DMS79 treated with DMSO at 0.1 percent for 48 hours (cell line): ENCODE measurements at places on chromosomes 3 and 15.

DNA sequence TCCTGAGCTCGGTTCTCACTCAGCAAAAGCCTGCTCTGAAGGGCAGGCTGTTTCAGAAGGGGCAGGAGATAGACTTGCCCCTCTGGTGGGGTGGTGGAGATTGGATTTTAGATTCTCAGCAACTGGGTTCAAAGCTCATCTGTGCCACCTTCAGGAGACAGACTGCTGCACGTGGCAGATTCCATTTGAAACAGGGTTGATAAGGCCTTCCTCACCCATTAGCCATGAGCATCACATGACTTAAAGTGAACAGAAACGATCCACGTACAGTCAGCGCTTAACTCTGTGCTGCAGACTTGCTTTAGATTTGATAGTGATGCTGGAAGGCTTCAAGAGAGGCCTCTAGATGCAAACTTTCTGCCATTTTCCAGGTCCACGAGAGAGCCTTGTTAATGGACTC is 35.0 kb upstream of the MGLL start:
- peak; percentile 8 for DNase-seq

GRCh38 chr3:79514069-79514468 is 253.7 kb downstream of the ROBO1 start:
- no peak for DNase-seq

- DNase-seq, result no peak
Measured at GRCh38 chr3:111690242-111690641, 95.1 kb upstream of the ZBED2 start.

GRCh38 chr3:64642327-64643151 is 45.3 kb downstream of the ADAMTS9 start:
- no peak for DNase-seq

- DNase-seq, result no peak
Measured at GRCh38 chr15:22226034-22226790, 145.9 kb downstream of the OR4M2 start.

DNA sequence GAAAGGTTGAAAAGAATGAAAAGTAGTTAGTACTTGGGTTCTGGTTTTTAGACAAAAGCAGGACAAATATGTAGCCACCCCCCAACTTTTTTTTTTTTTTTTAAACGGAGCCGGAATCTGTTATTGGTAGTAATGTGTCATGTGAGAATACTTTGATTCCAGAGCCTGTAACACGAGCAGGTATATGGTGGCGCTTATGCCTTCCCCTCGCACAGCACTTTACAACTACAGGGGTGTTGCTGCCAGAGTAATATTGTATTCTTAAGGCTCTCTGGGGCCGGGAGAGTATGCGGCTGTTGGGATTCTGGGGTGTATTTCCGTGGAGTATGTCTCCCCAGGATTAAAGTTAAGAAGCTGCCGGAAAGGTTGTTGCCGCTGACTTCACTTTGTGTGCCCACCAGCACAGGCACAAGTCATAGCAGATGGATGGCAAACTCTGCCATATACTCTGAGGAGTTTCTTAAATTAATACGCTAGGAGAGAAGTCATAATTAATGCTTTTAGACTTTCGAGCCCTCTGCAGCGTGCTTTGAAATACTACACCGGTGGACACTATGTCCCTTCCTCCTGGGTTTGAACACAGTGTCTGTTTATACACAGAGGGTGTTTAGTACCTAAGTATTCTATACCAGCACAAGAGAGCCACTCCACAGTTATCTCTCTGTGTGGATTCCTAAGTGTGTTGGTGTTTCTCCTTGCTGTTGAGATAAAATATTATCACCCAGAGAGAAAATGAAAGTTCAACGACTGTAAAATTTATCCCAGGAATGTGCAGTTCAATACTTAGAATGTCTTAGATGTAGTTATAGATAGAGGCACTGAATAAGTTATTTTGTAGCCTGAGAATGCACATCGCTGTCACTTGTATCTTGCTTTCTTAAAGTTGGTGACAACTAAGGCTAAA is 1.4 kb downstream of the MBNL1 start:
- DNase-seq, result peak; percentile 70

GRCh38 chr15:52146776-52147175 is 34.2 kb upstream of the BCL2L10 start:
- DNase-seq, result no peak

- peak; percentile 25 for DNase-seq
Measured at GRCh38 chr3:126476166-126477060, 722 bp upstream of the ZXDC start.

DNA sequence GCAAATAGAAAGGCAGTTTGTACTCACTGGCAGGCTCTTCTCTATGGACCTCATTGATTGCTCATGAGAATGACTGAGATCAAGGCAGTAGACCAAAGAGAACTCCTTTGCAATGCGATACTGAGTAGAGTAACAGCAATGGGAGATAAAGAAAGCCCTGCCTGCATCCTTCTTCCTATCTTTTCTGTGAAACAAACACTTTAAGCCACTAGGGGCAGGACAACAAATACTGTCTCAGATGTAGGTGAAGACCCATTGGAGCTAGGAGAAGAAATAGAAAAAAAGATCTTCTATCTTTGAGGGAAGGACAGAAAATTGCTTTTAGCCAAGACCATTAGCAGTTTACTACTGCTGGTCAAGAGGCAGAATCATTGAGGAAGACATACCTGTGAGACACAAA is 117.6 kb upstream of the IGSF10 start:
- no peak for DNase-seq

- DNase-seq, result no peak
Measured at GRCh38 chr3:181773921-181774320, 62.2 kb downstream of the SOX2 start.

- no peak for DNase-seq
Measured at GRCh38 chr15:35926007-35926380, 380.0 kb upstream of the DPH6 start.

DNA sequence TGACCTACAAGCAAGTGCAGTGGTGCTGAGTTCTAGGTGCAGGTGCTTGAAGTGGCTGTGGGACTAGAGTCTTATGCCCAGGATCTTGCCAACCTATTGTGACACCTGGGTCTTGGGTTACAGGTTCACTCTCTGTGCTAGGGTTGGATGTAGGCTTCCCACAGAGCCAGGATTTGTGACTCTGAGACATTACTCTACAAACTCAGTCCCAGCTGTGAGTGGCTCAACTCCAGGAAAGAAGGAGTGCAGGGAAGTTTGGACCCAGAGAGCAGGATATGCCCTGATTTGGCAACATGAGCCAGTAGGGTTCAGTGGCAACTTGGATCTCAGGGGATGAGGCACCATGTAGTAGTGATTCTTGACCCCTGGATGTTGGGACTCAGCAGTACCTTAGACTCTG is 182.2 kb downstream of the LPP start:
- no peak for DNase-seq

DNA sequence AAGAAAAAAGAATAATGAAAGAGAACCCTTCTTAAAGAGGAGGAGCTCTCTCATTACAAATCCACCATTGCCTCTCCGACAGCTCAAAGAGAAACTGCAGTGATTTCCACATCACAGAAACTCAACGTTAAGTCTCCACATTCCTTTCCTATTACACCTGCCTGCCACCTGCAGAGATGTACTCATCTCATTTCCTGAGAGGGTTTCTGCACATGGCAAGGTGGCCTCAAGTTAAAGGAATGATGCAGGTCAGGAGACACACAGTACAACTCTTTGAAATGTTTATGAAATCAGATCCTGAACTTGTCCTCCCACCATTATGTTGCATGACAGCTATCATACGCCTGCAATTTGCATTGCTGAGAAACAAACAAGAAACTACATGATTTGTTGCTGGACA is 458.4 kb upstream of the ADAMTS9 start:
- DNase-seq, result no peak

DNA sequence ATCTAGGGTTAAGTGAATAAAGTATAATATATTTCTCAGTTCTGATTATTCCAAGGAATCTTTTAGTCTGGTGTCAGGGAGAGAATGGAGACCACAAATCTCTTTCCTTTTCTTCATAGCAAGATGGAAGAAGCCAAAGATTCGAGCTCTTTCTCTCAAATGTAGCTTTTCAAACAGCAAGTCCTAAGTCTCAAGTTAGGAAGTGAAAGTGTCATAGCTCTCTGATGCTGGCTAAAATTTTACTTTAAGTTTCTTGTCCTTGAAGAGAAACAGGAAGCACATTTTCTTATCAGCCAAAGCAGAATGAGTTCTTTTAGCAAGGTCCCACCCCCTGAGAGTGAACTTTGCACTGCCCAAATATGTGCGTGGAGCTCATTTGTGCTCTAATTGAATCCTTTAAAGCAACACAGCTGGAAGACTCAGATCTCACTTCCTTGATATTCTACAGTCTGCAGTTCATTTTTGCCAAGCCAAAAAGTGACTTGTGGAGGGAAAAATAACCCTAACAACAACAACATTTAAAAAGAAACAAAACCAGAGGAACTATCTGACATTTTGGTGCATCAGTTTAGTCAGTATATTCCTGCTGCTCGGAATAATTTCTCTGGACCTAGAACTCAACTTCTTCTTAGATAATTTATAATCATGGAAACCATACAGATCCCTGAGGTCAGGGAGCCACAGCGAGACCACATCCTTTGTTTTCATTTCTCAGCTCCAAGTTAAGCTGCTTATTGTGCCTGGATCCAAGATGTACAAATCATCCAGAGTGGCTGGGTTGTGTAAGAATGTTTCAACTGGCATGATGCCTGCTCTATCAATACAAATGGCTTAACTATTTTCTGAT is 238.7 kb upstream of the P2RY1 start:
- no peak for DNase-seq

GRCh38 chr15:96334017-96334704 is 3.7 kb downstream of the NR2F2 start:
- DNase-seq, result no peak

DNA sequence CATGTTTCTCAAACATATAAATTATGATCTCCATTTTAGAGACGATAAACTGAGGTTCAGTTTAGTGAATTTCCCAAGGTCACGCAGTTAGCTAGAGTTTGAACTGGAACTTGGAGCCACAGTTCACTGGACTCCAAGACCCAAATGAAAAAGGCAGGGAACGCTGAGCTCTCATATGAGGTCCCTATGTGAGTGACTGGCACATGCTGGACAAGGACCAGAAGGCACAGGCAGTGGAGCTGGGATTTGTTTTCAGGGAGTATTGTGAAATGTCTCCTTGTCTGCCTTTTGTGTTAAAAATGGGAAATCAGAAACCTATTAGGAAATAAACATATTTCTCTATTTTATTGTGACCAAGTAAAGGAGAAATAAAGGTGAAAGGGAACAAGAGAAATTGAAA is 63.5 kb downstream of the MESD start:
- no peak for DNase-seq

GRCh38 chr3:67289626-67290025 is 291.5 kb downstream of the KBTBD8 start:
- DNase-seq, result no peak

- DNase-seq, result no peak
Measured at GRCh38 chr15:29449136-29449535, 179.5 kb upstream of the NSMCE3 start.

DNA sequence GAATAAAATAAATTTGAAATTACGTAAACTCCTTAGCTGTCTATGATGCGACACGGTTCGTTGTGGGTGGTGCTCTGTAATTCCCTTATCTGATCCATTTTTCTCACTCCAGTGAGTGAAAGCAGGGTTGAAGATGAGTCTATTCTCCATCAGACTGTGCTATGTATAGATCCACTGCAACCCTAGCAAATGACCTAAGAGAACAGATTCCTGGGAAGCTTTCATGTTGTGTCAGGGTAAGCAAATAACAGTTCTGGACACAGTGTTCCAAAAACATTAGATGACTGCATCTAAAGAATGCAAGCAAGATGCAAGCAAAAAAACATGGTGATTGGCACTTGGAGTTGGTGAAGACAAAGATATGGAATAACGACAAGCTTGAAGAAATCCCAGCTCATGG is 239.3 kb downstream of the SLC9A9 start:
- DNase-seq, result no peak

- no peak for DNase-seq
Measured at GRCh38 chr3:177946936-177947335, 589.3 kb upstream of the KCNMB2 start.

DNA sequence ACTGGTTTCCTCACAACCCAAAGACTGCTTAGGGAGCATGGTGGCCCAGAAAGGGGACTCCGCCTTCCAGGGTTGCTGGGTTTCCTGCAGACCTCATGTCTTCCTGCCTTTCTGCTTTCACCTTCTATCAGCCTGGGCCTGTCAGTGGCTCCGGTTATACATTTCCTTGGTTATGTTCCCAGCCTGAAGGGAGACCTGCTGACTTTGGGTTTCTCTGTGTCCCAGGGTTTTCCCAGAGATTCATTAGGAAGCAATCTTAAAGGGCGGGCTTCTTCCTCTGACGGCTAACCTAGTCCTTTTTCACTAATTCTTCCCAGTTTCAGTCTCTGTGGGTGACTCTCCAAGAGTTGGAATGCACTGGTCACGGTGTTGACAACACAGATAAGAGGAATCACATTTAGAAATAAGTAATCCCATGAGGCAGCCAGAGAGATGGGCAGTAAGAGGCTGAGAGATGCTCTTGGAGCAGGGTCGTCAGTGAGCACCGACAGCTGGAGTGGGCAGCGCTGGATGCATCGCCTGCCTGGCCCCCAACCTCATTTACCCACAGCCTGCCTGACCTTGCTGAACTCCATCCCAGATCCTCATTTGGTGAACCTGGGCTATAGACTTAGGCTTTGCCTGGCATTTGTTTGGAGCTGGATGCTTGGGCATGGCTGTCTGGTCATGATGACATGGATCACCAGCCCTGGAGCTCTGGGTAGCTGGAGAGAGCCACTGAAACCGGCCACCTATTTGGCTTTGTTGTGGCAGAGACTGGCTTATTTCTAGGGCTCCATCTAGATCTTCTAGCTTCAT is 10.0 kb upstream of the EHD4 start:
- no peak for DNase-seq

GRCh38 chr15:96115642-96116041 is 214.9 kb upstream of the NR2F2 start:
- no peak for DNase-seq

DNA sequence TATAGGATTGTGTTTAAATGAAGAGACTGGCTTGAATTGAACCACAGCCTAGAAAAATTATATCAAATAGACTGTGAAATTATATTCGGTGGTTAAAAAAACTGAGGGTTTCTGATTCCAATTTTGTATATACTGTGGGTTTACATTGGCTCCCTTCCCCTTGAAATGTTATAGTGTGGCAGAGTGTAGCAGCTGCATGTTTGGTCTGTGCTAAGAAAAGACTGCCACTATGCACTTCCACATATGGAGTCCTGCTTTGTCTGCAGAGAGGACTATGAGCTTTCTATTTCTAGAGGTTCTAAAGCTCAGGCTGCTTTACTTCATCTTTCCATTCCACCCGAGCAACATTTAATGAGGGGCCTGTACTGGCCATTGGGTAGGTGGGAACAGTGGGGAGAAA is 112.3 kb downstream of the P3H2 start:
- DNase-seq, result no peak

- no peak for DNase-seq
Measured at GRCh38 chr3:18153571-18154173, 271.5 kb downstream of the SATB1 start.
